ENCODE measurements at places on chromosomes 6 and 20. TPM values are rescaled to one million over a fixed set of nuclear protein-coding genes. Genes with fewer than 3 reads are reported as not detected.

DNA sequence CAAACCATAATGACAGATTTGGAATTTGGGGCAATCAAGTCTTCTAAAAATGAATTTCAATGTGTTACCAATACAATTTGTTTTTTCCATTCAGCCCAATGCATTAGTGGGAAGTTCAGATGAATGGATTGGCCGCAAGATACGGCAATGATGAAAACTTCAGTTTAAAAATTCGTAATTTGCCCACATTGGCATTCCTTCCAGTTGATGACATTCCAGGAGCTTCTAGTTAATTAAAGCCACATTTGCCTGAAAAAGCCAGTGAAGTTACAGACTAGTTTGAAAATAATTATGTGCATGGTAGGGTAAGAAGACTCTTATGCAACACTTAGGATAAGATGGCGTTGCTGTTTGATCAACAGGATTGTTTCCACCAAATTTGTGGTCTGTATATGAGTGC is 46.2 kb downstream of the NHLRC1 start:
- no peak for DNase-seq

The LY6G6F gene
- not detected for total RNA-seq

- DNase-seq, result no peak
Observed at GRCh38 chr20:34388000-34388399, 24.9 kb downstream of the ITCH start.

- DNase-seq, result no peak
Observed at GRCh38 chr6:32906539-32906938, 34.3 kb downstream of the HLA-DMB start.

DNA sequence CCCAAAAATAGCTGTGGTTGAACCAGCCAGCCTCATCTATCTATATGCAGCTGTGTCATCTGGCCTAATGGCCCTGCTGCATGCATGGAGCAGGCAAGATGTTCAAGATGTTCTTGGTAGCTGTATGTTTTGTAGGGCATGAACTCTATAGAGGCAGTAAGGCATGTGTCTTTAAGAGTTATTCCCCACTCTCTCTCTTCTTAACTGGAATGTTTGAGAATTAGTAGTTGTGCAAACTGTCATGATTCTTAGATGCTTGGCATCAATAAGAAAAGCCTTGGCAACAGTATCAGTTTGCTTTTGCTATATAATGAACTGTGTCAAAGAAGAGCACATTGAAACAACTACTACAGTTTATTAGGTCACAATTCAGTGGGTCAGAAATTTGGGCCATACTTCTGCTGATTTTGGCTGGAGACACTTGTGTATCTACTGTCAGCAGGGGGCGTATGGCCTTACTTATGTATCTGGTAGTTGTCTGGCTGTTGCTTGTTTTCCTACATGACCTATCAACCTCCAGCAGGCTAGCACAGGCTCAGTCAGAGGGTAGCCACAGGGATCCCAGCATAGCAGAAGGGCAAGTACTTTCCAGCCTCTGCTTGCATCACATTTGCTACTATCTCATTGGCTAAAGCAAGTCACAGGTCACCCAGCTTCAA is 56.1 kb upstream of the LAMP5 start:
- no peak for DNase-seq

DNA sequence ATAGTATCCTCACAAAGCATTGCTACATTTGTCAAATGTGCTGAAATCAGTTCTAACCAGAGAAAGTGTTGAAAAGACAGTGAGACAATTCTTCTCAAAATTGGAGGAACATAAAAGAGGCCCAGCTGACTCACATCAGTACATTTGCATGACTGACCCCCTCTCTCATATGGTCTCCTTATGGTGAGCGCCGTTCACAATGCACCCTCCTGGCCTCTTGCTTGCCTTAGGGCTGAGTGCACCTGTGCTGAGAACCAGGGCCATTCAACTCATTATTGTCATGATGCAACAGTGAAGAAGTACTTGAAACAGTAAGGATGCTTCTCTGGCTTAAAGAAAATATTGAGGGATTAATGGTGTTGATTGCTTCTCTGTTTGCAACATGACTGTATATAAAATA is 375.2 kb upstream of the AGPAT4 start:
- DNase-seq, result no peak

DNA sequence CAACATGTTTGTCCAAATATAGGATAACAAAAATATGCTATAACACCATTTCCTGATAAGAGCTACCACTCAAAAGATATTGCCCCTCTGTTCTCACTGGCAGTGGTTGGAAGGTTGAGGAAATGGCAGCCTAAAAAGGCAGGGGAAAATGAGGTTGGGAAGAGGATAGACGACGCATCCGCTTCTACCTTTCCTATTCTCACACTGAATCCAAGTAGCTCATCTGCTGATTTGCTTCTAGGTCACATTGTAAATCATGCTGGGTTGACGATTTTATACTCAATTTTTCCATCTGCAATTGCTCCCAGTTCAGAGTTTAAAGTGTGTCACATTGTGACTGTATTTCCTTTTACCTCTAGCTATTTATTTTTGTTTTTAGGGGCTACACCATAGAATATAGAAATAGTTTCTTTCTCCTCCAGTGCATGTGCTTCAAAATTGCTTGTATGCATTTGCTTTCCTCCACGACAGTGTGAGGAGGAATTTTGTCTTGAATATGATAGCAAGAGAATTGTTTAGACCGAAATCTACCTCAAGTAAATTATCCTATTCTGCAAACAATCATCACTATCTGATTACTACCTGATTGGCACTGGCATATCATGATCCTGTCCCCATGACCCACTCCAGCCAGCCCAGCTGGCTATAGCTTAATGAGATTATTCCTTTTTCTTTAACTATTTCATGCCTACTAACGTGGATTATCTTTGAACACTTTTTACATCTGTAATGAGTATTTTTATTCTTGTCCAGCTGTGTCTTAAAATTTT is 179.6 kb upstream of the RAB32 start:
- no peak for DNase-seq

- no peak for DNase-seq
Observed at GRCh38 chr6:22598339-22598738, 29.0 kb downstream of the HDGFL1 start.
